ENCODE measurements at places on chromosomes 1 and 21. TPM values are rescaled to one million over a fixed set of nuclear protein-coding genes. Genes with fewer than 3 reads are reported as not detected.

CNIH3 gene
- 1.3 TPM for total RNA-seq

OR2C3 gene
- 0.03 TPM for total RNA-seq

GRCh38 chr1:45922813-45923212 lies 119.4 kb downstream of the MAST2 start:
- DNase-seq, result peak; percentile 44

- no peak for DNase-seq
Observed at GRCh38 chr1:29856340-29857114, 620.2 kb downstream of the PTPRU start.

GRCh38 chr1:35539073-35539823 lies 18.0 kb downstream of the KIAA0319L start:
- DNase-seq, result no peak

DNA sequence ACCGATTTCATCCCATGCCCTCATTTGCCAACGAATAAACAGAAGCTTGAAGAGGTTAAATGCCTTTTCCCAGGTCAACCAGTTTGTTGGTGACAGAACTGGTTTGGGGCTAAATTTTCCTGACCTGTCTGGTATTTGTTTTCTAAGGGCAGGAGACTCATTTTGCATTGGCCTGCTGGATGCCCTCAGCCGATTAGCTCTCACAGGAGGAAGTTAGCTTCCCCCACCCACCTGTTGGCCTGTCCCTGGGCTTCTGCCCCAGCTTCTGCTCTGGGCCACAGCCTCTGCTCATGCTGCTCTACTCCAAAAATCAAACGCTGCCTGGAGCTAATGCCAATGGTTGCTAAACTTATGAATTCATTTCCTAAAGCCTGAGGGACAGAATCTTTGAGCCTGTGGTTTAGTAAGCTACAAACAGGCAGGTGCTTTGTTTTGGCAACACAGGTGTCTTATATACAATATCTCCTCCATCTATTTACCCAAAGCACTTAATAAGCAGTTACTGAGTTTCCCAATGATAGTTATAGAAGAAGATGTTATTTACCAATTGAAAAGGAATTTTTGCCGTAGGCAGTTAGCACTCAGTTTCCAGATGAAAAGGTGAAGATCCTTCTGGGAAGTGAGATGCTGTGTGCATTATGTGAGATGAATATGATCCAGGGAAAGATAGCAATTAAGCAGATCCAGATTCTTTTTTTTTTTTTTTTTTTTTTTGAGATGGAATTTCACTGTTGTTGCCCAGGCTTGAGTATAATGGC lies 82.3 kb downstream of the TM2D1 start:
- DNase-seq, result peak; percentile 49

DNA sequence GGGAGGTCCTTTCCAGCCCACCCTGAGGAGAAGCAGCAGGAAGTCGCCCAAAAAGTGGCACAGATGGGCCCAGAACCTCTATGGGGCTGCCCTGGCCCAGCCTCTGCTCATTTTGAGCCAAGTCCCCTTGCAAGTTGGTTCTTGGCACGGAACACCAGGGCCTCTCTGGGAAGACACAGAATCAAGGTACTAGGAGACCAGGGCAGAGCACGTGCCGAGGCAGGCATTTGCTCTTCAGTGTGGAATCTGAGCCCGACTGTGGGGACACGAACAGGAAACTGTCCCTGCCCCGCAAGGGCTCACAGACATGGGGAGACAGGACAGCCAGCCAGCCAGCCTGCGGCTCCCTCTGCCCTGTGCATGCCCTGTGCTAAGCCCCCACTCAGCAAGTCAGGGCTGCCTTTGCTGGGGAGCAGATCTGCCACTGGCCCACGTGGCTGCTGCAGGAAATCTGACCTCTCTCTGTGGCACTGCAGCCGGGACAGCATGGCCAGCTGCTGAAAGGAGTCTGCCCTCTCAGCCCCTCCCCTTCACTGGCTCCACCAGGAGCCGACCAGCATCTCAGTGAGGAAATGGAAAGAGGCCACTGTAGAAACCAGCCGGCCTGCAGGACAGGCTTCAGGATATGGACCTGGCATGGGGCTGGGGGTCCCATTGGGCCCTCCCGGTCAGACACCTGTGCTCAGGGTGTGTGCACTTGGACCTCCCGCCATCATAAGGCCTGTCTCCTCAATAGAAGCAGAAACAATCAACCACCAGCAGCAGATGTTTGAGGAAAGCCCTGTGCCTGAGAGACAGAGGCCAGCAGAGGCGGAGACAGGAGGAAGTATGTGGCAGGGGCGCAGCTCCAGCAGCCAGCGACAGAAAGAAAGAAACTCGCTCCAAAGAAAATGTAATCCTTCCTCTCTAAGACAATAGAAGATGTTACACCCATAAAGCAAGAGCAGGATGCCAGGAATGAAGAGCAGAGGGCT lies 3.7 kb downstream of the ARHGEF16 start:
- DNase-seq, result peak; percentile 11

- DNase-seq, result peak; percentile 92
Observed at GRCh38 chr1:39105061-39105840, 79.1 kb downstream of the NDUFS5 start.

GRCh38 chr1:84913555-84913892 lies 20.5 kb upstream of the LPAR3 start:
- no peak for DNase-seq
